ENCODE measurements at places on chromosomes 13 and 19.
A peak's percentile ranks its signal among the peaks of the same experiment; 100 is the strongest.

DNA sequence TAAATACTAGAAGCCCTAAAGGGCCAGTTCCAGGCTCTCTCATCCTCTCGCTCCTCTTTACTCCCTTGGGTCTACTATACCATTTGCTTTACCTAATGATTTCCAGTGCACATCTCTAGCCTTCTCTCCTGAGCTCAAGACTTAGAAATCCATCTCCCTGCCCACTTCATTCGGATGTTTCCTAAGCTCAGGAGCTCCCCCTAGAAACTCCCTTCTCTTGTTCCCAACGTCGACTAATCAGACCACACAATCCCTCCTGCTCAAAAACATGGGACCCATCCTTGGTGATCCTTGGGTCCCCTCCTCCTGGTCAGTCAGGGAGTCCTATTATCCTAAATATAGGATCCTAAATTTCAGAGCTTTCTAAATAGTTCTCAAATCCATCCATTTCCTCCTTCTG is 21.1 kb upstream of the STK24 start:
- no peak for DNase-seq

DNA sequence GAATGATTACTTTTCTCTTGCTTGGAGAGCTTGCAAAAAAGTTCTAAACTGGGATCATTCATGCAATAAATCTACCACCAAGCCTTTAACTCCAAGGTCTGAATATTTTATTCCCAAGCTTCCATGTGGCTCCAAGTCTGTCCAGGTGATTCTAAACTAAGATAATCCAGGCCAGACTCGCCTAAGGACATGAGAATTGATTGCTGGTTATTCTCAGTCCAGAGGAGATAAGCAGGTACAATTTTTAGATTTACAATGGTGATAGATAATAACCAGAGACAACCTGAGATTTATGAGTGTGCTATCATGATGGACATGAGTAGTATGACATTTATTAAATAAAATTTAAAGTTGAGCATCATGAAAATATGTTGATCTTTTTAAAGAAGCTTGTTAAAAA is 156.5 kb upstream of the SPRY2 start:
- DNase-seq, result no peak

GRCh38 chr13:92560883-92561282 is 665.7 kb upstream of the GPC6 start:
- no peak for DNase-seq

DNA sequence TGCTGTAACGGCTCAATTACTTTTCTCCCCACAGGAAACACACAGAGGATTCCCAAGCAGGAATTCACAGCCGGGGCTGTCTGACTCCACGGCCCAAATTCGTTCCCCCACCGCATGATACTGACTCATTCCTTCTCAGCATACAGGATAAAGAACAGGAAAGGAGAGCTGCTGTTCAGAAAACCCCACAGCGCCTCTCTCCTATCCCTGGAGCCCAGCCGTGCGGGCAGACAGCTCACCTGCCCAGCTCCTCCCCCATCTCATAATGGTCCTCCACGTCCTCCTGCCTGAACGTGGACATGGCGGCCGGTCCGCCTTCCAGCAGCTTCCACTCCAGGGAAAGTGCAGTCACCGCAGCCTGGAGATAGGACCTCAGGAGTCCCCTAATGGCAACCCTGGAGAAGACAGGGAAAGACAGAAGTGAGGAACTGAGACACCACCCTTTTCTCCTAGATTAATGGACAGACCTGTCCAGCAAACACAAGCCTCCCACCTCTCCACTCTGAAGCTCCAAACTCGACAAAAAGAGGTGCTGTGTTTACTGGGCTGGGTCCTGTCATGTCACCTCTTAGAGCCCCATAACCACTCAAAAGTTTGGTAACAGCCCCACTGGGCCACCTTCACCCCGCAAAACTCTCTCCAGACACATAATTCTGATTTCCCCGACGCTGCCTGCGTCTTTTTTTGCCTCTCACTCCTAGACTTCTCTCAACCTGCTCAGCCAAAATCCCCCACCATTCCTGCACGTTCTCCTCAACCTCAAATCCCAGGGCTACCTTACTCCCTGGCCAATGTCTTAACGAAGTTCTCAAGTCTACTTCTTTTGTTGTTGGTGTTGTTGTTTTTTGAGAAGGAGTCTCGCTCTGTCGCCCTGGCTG is 1.2 kb downstream of the DAPK3 start:
- no peak for DNase-seq

GRCh38 chr13:111175935-111176334 is 60.8 kb downstream of the ARHGEF7 start:
- no peak for DNase-seq

DNA sequence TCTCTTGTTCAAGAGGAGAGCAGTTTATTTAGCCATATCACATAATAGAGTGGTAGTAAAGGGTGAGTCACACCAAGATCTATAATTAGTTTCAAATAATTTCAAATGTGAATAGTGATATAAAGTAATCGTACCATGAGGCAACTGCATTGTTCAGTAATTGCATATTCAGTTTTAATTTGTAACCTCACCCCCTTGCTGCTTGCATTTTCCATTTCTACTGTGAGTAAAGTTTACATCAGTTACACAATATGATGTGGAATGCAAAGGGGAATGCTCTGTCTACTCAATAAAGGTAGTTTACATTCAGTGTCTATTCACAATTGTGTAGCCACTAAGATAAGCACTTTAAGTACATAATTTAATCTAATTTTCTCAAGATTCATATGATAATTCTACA is 1695.7 kb upstream of the SPRY2 start:
- no peak for DNase-seq

- DNase-seq, result peak; percentile 52
These were observed at the start of gene PLPPR2 for GRCh38 chr19:11355160-11356073. TSS of gene PLPPR2 (plus strand) at chr19:11355432. CDS start at chr19:11357674, 2,242 bp downstream.

- DNase-seq, result no peak
These were observed 437 bp downstream of the SMARCA4 start for GRCh38 chr19:10961073-10961860.

- DNase-seq, result no peak
These were observed 2220.8 kb upstream of the PCDH20 start for GRCh38 chr13:63636316-63636993.

DNA sequence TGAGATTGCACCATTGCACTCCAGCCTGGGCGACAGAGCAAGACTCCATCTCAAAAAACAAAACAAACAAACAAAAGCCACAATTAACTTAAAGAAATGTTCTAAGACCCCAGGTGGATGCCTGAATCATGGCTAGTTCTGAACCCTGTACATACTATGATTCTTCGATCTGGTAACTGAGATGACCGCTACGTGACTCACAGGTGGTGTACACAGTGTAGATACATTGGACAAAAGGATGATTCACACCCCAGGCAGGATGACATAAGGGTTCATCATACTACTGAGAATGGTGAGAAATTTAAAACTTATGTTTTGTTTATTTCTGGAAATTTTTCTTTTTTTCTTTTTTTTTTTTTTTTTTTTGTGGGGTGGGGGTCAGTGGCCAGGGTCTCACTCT is 6.5 kb downstream of the ZNF426 start:
- no peak for DNase-seq

DNA sequence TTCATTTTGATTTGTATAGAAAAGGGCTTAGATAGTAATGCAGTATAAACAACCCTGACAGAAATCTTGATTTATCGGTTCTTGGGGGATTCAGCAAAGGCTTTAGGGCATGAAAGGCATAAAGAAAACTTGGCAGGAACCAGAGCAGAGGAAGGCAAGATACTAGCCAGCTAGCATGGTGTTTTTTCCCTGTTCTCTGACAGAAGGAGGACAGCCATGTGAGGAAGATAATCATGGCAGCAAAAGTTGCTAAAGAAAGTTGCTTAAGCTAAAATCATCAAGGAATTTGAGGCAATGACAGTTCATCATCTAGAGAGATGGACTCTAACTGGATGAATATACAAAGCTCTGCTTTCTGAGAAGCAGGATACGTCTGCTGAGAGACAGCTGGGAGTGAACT is 294.1 kb downstream of the KCNRG start:
- DNase-seq, result no peak
